ENCODE measurements at places on chromosomes 12 and 14.

DNA sequence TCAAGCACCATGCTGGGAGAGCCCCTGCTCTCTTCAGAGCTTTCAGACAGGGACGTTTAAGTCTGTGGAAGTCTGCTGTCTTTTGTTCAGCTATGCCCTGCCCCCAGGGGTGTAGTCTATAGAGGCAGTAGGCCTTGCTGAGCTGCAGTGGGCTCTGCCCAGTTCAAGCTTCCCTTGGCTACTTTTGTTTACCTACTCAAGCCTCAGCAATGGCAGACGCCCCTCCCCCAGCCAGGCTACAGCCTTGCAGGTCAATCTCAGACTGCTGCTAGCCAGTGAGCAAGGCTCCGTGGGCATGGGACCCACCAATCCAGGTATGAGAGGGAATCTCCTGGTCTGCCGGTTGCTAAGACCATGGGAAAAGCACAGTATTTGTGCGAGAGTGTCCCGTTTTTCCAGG lies 37.4 kb upstream of the C12orf71 start:
- no peak for DNase-seq

- DNase-seq, result peak; percentile 34
Observed at GRCh38 chr12:5872745-5873144, 72.3 kb downstream of the ANO2 start.

DNA sequence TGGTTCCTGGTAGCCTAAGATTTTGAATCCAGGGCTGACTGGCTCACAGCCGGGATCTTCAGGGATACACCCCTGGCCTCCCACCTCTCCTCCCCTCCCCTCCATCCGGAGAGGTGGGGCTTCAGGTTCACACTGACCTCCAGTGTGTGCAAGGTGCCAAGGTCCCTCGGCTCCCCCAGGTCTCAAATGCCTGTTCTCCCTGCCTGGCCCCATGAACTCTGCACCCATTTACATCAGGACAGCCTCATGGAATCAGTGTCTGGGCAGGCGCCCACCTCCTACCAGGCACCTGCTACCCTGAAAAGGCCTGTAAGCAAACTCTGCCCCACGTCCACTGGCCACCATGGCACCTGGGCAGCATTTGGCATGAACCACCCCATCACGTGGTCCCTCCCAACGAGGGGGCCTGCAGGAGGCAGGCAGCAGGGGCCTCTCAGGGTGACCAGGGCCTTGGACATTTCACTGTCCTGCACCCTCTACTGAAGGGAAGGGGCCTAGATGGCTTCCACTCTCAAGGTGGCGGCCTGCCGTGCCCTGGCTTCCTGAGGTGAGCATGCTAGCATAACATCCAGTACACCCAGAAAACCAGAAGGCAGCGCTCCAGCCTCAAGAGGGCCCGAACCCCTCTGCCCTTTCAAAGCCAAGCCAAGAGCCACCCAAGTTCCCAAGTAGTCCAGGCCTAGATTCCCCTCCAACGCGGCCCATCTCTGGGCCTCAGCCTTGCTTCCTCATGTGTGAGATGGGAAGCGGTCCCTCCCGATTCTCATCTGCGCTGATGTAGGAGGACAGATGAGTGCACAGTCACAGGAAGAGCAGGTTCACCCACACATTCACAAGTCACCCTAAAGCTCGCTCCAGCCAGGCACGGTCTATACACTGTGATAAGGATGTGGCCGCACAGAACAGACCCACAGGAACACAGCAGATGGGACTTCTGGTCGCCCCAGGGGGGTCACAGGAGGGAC lies 37.3 kb downstream of the CCDC85C start:
- no peak for DNase-seq

- DNase-seq, result no peak
Observed at GRCh38 chr14:38856798-38857197, 246.2 kb downstream of the SEC23A start.

- DNase-seq, result no peak
Observed at GRCh38 chr14:67574156-67574555, 25.9 kb downstream of the PIGH start.

Data from HEK293T (cell line).